ENCODE measurements at places on chromosomes 2 and 18. TPM values are rescaled to one million over a fixed set of nuclear protein-coding genes. Genes with fewer than 3 reads are reported as not detected.

UGT1A10 gene
- total RNA-seq, result not detected

SPP2 gene
- 177 TPM for total RNA-seq

VAMP5 gene
- total RNA-seq, result 49.8 TPM

AGBL5 gene
- 7.4 TPM for total RNA-seq

GRHL1 gene
- 9.2 TPM for total RNA-seq

RNF125 gene
- 14.1 TPM for total RNA-seq

GREB1 gene
- total RNA-seq, result 1.6 TPM

MC5R gene
- total RNA-seq, result not detected

PIEZO2 gene
- total RNA-seq, result 8.8 TPM

SPIRE1 gene
- 2.2 TPM for total RNA-seq

MBP gene
- total RNA-seq, result 24.0 TPM

EFHD1 gene
- 8.1 TPM for total RNA-seq

- no peak for DNase-seq
Observed at GRCh38 chr2:36125702-36126101, 229.9 kb upstream of the CRIM1 start.

- DNase-seq, result no peak
Observed at GRCh38 chr2:238128061-238128440, 10.4 kb upstream of the KLHL30 start.

- no peak for DNase-seq
Observed at GRCh38 chr2:19738707-19739106, 163.1 kb downstream of the TTC32 start.

DNA sequence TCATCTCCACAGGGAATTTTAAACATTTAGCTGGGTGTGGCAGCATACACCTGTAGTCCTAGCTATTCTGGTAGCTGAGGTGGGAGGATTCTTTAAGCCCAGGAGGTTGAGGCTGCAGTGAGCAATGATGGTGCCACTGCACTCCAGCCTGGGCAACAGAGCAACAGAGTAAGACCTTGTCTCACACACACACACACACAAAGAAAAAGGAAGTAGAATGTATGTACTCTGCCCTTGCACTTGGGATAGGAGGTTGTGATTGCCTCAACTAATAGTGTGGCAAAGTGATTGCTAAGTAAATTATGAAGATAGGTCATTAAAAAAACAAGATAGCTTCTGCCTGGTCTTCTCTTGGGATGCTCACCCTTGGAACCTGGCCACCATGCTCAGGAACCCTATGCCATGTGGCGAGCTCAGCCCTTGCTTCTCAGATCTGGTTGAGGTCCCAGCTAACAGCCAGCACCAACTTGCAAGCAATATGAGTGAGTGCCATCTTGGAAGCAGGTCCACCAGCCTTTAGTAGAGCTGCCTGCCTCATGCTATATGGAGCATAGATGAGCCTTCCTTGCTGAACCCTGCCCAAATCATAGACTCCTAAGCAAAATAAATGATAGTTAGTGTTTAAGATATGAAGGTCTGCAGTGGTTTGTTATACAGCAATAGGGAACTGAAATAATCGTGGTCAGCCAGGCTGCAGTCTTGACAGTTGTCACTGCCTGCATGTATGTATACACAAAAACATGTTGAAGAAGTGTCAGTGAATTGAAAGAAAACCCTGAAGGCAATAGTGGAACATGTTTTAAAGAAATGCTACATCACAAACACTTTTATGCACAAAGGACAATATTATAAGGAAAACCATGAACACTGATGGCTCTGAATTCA, 30.1 kb upstream of the PNO1 start:
- DNase-seq, result no peak

GRCh38 chr2:206112108-206112507, 26.1 kb upstream of the INO80D start:
- DNase-seq, result no peak

- peak; percentile 93 for DNase-seq
Observed at GRCh38 chr18:61893971-61894750, 1.4 kb upstream of the RNF152 start.

DNA sequence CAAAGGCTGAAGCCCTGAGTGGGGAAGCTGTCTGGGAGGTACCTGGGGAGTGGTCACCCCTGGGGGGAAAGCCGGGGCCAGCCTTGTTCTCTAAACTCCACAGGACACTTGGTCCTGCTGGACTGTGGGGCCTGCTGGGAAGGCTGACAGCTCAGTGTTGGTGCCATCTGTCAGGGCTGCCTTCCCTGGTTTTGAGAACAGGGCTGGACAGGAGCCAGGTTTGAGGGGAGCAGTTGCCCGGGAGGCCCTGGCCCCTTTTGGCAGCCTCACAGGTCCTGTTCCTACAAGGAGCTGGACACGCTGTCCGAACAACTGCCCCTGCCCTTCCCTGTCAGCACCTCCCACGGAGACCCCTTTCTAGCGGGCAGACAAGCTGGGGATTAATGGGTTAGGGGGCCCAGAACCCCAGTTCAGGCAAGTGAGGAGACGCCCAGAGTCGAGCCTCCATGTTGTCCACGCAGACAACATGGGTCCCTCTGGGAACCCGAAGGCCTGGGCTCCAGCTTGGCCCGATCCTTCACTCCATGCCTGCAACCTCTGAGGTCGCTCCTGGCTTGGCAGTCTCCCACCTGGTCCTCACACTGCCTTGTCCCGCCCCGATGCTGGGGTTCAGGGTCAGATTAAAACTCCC, 40.8 kb downstream of the ATOH8 start:
- DNase-seq, result peak; percentile 53

GRCh38 chr2:9656270-9656766, 25.5 kb upstream of the YWHAQ start:
- no peak for DNase-seq

GRCh38 chr2:240810621-240811020, 9.4 kb downstream of the KIF1A start:
- DNase-seq, result no peak

GRCh38 chr2:72131916-72132841, 15.5 kb downstream of the CYP26B1 start:
- peak; percentile 22 for DNase-seq

DNA sequence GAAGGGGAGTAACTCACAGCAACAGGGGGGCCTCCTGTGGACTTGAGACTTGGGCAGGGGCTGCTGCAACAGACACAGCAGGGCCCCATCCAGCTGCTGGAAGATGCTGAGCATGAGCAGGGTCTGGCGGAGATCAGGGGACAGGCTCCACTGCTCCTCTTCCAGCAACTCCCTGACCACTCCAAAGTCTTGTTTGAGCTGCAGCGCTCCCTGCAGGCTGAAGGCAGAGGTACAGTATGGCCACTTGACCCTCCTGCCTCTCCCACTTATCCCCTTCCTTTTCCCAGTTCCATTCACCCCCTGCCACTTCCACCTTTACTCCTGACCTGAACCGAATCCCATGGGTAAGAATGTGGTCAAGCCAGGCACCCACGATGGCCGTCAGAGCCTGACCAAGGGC, 2.4 kb upstream of the MRPL53 start:
- DNase-seq, result no peak

DNA sequence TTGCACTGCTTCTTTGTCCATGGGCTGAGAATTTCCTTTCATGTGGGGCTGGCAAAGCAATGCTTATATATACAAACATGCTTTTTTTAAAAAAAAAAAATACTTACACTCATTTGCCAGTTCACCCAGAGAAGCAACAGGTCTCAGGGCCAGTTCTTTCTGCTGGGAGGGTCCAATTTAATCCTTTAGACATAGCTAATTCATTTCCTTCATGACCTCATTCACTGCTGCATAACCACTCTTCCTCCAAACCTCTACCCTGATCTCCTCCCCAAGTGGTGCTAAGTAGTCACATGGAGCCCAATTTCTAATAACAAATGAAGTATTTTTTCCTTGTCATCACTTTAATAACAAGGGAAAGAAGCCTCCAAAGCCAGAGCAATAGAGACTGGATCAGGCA, 17.1 kb upstream of the TMEM178A start:
- no peak for DNase-seq

DNA sequence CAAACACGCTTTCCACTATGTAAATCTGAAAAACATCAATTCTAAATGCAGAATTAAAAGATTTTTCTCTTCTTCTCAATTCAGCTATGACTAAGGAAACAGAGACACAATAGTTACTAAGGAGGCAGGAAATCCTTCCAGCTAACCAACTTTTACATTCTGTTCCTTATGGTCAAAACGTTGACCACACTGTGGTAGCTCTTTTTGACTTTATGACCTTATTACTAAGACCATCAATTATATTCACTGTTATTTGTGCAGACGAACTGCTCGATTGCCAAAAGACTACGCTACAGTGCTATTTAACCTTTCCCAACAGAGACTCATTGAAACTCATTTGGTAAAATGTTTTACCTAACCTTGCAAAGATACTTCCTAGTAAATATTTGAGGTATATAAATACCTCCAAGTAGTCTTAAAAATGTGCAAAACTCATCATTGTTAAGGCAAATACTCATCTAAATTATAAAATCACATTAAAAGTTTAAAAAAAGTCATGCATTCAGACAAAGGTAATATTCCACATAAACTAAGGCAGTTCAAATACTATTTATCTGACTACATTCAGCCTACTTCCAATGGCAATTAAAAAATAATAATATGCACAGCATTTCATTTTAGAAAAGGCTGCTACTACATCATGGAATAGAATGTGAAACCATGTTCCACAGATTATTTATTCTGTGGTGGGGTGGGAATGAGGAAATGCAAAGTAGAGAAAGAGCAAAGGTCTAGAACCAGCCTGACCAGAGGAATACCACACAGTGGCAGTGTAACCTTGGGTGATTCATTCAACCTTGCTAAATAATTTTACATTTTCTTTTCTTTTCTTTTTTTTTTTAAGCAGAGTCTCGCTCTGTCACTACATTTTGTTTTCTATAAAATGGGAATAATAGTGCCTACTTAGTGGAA, 139.9 kb downstream of the THADA start:
- no peak for DNase-seq

DNA sequence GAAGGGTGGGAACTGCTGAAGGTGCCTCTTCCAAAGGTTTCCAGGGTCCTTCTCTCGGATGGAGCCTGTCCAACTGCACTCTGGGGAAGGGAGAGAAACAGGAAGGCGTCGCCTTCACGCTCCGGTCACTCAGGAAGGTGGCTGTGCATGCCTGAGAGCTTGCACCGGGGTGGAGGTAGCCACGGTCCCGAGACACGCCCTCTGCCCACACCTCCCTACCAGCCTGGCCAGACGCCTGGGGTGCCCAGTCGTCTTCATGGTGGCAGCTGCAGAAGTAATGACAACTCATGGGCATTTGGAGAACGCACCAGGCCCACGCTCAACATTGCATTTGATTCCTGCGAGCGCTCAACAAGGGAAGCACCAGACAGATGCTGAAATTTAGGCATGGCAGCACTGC, 59.9 kb downstream of the ADNP2 start:
- DNase-seq, result no peak

DNA sequence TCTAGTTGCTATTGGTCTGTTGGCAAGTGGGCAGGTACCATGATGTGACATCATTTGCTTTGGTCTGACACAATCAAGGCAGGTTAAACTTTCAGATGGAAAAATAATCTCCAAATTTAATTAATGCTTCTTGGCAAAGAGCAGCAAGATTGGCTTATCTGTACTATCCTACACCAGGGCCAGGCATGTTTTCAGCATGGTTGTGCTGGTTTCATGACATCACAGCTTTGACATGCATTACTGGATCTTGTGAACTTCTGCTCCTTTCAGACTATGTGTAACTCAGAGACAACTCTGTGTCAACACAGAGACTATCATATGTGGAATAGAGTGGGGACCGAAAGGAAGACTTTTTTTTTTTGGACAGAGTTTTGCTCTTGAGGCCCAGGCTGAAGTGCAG, 520.5 kb downstream of the TDRD15 start:
- DNase-seq, result no peak

- DNase-seq, result no peak
Observed at GRCh38 chr2:196233021-196233804, 61.8 kb upstream of the STK17B start.

- no peak for DNase-seq
Observed at GRCh38 chr18:39793609-39794008, 2161.4 kb upstream of the PIK3C3 start.

DNA sequence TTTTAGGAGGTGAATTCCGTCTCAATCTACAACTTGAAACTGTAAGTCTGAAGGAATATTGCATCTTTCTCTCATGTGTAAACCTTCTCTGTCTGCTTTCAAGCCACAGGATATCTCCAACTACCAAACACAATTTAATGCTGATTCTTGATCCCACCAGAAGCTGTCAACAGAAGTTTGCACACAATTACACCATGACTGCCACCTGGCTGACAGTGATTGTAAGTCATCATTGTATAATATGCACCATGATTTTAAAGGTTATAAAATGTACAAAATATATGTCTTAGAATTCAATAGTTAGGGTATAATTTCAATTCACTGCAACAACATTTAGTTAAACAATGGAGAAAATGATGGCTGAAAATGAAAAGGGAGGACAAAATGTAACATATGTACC, 18.4 kb downstream of the PREPL start:
- DNase-seq, result no peak

DNA sequence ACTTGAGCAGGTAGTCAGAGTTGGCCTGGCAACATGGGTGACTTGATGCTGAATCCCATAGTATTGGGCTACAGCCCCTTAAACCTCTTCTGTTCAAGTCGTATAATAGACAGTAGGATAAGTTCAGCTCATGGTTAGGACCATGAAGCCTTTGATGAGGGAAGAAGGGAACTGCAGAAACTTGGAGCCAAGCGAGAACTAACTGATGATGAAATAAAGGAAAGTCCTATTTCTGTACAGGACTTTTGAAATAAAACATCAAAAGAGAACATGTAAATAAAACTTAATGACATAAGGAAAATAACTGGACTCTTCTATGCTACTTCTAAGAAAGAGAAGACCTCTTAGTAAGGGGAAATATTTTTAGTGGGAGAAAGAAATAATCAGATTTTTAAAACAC, 51.2 kb upstream of the UGP2 start:
- no peak for DNase-seq

DNA sequence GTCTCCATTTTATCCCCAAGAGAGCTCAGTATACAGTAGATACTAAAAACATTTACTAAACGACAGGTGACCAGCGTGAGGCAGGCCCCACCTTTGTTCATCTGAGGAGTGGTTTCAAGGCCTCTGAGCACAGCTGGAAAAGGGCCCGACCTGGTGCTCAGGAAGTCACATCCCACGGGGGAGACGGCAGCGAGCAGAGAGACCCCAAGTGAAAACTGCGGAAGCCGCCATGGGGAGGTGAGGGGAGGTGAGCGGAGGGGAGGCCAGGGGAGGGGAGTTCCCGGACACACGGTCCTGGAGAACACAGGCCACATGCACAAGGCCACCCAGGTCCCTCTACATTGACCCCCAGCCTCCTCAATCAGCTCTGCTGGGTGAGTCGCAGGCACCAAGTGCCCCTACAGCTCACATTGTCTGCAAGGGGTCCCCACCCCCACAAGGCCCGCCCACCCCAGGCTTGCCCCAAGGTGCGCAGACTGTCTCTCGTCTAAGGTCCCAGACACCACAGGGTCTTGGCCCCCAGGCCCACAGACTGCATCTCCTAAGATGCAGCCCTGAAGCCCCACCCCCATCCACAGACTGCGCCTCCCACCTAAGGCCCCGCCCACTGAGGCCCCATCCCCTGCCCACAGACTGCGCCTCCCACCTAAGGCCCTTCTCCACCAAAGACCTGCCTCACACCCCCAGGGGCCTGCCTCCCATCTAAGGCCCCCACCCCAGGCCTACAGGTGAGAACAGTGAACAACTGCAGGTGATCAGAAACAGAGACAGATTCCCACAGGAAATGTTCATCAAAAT, 19.1 kb downstream of the PARD6G start:
- DNase-seq, result no peak

Measured in right lobe of liver (tissue), 6 donors.